ENCODE measurements at places on chromosomes 7 and 10.

- no peak for DNase-seq
These were observed 44.8 kb downstream of the SHTN1 start for GRCh38 chr10:116960066-116960776.

GRCh38 chr7:103843689-103844480 is 145.6 kb downstream of the RELN start:
- DNase-seq = no peak

GRCh38 chr7:132455378-132455777 is 120.9 kb downstream of the PLXNA4 start:
- no peak for DNase-seq

DNA sequence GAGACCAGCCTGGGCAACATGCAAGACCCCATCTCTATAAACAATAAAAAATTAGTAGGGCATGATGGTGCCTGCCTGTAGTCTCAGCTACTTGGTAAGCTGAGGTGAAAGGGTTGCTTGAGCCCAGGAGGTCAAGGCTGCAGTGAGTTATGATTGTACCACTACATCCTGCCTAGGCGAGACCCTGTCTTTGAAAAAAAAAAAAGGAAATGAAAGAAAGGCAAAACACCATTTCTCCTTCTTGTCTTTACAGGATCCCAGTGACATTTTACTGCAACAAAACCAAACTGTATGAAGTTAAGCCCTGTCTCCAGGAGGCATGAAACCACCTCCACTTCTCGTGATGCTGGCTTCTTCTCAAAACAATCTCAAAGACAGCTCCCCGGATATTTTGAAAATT is 29.9 kb upstream of the PBLD start:
- no peak for DNase-seq

DNA sequence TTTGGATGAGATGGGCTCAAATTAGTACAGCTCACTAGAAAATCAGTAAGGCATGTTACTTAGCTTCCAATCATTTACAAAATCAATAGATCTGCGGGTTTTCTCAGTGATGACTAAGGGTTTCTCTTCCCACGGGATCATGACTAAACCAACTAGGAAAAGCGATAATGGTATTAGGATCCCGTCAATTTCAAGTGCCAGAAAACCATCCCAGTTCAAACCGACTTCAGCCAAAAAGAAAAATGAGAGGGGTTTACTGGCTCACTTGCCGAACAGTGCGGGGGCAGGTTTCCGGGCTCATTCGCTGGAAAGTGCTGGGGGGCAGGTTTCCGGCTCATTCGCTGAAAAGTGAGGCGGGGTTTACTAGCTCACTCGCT is 62.1 kb upstream of the LYZL2 start:
- no peak for DNase-seq

GRCh38 chr7:90484706-90485105 is 15.3 kb downstream of the PTTG1IP2 start:
- no peak for DNase-seq

DNA sequence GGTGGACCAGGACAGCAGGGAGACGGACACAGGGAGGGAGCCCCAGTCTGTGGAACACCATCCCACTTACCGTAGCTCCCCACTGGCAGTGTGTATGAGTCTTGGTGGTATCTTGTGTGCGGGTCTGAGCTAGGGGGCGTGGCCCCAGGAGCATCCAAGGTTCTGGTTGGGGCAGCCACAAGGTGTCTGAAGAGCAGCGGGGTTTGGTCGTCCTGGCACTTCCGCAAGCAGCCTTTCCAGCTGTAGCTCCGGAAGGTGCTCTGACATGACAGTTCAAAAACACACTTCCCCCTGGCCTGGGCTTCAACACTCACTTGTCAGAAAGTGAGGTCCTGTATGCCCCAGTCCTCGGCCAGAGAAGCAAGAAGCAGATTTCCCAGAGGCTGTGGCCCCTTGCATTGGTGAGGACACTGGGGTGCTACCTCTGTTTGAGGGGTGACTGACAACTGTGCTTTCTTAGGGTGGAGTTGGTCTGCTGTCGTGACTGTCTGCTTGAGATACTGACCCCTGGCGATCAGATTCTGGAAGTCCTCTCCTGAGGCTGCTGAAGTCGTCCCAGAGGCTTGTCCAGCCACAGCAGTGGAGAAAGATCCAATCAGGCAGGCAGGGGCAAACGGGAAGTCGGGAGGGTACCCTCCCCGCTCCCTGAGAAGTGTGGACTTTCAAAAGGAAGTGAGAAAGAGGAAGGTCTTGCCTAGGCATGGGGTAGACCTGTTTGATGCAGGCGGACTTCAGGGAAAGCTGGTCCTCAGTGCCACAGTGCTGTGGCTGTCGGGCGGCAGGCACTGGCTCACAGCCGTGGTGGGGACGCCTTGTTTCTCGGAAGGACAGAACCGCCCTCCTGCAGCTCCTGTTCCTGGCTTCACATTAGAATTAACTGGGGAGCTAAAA is 51.4 kb upstream of the PFKFB3 start:
- no peak for DNase-seq

DNA sequence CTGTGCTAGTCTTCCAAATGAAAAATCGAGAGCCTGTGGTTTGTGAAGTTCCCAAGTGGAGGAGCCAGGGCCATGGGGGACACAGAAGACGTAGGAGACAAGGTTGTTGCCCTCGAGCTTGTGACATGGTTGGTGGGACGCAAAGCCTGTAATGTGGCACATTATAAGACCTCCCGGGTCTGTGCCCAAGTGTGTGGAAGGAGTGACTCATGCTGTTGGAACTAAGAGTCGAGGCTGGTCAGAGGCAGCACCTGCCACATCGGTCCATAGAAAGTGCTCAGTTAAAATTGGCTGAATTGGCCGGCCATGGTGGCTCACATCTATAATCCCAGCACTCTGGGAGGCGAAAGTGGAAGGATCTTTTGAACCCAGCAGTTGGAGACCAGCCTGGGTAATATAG is 27.0 kb upstream of the PODXL start:
- DNase-seq = no peak
